Stimulated activated CD4-positive, alpha-beta T cell treated with anti-CD3 and anti-CD28 coated beads, Interleukin-1b, Interleukin-23, amount 100 ng/mL, for 1 hour (primary cell): ENCODE measurements at places on chromosomes 3 and 15.

- no peak for DNase-seq
These were observed 100.1 kb upstream of the PROK2 start for GRCh38 chr3:71885006-71885405.

DNA sequence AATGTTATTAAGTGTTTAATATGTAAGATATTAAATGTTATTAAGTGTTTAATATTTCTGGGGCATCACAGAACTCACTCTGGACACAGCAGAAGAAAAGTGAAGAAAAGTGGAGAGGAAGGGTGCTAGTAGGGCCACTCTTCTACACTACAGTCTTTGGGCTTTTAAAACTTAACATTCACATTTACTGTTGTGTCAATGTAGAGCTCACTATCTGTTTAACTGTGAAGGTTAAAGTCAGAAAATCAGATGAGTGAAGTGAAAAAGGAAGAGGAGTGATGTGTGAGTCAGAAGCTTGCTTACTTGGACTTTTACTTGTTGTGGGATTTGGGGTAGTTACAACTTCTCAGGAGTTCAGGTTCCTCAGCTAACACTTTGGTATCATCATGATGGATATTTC, 145.3 kb upstream of the DNAJC19 start:
- DNase-seq, result no peak

DNA sequence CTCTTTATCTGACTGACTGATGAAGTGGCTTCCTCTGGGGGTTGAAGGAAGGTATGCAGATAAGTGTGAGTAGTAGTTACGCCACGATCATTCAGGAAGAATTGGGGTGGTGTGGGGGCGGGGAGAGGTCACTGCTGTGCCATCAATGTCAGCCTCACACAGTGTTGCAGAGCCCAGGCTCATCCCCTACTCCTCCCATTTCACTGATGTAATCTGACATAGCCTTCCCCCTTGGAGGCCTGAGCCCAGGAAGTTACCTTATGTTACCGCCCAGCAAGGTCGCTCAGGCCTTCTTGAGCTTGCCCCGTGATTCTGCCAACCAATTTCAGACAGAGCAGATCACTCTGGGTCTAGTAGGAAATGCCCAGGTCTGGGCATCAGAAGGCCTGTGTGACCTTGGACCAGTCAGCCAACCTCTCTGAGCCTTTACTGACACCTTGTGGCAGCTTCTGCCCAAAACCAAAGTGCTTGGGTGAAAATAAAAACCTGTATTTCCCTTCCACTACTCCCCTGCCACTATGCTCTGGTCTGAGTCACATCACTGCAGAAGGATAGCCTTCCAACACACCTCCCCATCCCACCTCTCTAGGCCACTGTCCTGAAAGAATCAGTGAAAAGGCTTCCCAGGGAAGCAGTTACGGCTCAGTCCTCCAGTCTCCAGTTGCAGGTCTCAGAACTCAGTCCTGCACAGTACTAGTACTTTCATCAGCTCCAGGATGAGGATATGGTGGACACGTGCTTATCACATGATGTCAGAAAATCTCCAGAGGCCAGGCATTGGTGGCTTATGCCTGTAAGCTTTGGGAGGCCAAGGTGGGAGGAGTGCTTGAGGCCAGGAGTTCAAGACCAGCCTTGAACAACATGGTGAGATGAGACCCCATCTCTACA, 28.1 kb upstream of the INSYN1 start:
- no peak for DNase-seq

- DNase-seq, result no peak
These were observed 19.5 kb downstream of the COPS2 start for GRCh38 chr15:49135911-49136310.

DNA sequence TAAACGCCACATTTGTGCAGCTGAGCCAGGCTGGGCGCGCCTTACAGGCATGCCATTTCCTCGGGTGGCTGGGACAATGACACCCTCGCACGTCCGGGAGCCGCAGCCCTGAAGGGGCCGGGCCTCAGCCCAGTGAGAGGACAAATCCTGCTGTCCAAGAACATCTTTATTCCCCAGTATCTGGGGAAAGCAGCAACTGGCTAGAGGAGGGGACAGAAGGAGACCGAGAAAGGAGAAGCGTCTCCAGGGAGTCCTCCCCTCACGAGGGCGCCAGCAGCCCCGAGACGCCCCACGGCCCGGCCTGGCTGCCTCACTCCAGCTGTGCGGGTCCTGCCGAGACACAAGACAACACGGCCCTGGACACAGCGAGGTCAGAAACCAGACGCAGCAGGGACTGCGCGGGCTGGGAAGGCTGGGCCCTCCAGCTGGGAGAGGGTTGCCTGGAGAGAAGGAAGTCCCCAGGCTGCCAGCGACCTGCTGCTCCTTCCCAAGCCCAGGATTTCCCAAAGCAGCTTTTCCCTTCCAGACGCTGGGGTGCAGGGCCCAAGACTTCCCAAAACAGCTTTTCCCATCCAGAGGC, 130.2 kb downstream of the CHSY1 start:
- DNase-seq, result no peak

DNA sequence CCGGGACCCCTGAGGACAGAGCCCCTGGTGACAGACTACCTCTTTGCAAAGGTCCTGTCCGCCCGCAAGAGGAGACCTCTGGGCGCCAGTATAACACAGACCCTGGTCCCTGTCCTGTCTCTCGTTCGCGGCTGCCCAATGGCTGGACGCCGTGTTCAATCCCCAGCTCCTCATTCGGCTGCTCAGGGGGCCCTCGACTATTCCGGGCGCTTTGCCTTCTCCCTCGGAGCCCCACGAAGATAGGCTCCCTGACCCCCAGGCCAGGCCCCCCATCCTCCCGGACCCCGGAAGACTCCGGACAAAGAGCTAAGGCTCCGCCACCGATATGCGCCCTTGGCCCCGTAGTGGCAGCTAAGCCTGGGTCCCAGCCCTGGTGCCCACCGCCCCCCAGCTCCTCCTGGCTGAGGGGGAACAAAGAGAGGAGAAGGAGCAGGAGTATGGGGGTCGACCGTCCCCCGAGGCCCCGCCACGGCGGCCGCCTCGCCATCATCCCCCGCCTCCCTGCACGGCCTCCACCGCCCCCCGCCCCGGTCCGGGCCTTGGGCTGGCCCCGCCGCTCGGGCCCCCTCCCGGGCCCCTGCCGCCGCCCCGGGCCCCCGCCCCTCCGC, 437 bp downstream of the CELSR3 start:
- DNase-seq, result no peak

DNA sequence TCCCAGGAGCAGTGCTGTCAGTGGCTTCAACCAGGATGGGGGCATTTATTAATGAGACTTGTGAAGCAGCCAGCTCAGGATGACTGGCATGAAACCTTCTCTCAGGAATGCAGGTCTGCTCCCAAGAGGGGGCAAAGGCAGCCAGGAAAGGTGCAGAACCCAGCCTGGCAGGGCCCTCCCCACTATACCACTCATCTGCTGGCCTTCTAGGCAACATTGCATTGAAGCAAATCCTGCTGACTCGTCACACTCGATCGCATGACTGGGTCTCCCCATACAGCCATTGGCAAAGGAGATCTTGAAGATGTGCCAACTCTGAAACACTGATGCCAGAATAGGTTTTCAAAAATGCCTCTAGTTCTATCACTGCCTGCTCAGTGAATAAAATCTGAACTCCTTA, 65.7 kb upstream of the CMTM7 start:
- no peak for DNase-seq

DNA sequence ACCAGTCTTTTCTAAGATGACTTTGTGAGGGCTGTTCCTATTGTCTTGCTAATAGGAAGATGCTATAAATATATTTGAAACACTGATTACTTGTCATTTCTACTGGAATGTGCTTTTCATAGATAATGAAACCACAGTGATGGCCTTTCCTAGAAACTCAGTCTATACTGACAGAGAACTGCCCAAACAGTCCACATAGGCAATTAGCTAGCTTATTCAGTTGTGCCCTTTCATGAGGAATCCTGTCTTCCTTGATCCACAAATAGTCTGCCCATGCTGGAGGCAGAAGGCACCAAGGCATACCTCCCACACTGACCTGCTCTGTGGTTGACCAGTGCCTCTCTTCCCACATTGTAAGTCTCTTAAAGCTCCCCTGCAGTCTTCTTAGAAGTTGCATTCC, 135.9 kb downstream of the CMSS1 start:
- no peak for DNase-seq

DNA sequence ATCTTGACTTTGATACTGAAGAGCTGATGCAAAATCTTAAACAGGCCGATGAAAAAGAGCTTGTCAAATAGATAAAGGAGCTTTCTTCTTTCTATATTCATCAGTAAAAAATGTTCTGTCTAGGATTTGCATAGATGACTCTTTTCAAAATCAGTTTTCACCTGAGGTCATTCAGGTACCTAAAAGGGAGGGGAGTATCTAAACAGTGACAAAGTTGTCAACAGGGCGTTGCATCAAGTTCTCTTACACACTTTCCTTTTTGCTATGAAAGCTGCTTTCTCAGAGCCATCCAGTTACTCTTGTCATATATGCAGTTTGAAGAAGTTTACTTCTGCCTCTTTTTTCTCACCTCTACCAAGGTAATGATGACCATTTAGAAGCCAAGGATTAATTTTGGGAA, 60.0 kb downstream of the AKAP13 start:
- no peak for DNase-seq

DNA sequence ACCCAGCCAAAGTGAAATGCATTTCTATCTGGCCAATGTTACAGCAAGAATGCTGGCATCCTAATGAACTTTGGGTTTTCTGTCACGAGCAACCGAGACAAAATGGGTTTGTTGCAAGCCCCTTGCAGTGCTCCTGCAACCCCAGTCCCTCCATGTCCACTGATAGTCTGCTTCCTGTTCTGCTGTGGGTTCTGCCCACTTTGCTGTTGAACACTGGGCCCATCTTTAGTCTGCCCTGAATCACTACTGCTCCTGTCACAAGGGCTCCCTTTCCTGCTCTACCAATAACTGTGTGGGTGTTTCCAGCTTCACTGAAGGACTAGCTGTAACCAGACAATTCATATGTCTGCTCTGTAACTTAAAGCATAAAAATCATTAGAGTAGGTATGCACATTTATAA, 12.7 kb upstream of the OXSR1 start:
- no peak for DNase-seq

GRCh38 chr3:48039487-48040190, 23.4 kb upstream of the MAP4 start:
- no peak for DNase-seq

DNA sequence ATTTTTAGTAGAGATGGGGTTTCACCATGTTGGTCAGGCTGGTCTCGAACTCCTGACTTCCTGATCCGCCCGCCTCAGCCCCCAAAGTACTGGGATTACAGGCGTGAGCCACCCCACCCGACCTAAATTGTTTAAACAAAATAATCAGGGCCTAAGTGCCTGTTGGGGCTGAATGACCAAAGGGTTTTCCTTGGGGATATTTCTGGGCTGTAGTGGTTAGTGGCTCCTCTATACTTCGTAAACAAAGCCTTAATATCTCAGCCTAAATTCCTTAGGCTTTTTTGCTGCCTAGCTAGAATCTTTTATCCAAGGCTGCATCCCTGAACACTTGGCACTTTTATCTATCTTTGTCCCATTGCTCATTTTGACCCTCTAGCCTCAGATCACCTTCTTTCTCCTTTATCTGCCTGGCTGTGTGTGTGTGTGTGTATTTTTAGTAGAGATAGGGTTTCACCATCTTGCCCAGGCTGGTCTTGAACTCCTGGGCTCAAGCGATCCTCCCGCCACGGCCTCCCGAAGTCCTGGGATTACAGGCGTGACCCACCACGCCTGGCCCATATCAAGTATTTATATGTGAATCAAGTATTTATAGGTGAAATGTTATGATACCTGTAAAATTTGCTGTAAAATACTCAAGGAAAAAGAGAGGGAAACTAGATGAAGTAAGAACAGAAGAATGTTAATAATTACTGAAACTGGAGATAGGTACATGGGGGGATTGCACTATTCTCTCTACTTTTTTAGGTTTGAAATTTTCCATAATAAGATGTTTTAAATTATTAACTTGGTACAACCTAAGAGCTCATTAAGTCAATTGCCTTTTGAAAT, 1.8 kb downstream of the NUSAP1 start:
- no peak for DNase-seq

DNA sequence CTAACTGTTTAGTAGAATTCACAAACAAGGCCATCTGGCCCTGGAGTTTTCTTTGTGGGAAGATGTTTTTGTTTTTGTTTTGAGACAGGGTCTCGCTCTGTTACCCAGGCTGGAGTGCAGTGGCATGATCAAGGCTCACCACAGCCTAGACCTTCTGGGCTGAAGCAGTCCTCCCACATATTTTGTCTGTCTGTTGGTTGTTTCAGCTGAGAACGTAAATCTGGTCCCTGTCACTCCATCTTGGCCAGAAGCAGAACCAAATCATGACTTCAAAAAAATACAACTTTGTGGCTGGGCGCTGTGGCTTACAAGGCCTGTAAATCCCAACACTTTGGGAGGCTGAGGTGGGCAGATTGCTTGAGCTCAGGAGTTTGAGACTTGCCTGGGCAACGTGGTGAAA, 27.1 kb downstream of the MRAS start:
- DNase-seq, result no peak

DNA sequence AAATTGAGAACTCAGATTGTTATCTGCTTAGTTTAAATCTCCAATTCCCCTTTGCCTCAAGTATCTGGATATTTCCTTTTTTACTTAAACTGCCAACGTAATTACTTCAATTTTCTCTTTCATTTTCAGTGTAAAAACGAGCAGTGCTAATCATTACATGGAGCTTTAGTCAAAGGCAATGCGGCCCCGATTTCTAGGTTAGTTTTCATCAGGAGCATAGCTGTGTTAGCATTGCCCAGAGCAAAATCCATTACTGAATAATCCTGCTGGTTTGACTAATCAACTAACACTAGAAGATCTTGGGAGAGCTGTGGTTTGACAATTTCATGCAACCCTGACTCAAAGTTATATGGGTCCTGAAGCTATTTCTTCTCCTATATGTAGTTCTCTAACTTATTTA, 46.2 kb downstream of the ZPLD1 start:
- DNase-seq, result no peak

DNA sequence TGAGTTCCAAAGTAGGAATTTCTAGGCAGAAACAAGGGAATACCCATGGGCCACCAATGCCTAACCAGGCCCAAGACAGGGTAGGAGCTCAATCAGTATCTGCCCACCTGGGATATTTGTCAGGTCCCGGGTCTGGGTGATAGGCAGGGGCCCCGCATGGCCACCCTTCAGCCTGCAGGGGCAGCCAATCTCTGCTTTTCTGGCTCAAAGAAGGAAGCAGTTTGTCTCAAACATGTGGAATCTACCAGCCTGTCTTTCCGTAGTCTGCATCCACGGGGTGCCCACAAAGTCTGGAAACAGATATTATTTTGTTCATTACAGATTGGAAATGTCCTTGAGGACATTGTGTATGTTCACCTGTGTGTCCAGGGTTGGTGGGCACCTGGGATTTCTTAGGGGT, 56.2 kb downstream of the CEMIP start:
- no peak for DNase-seq
